ENCODE measurements at places on chromosomes 5 and 9. TPM values are rescaled to one million over a fixed set of nuclear protein-coding genes. Genes with fewer than 3 reads are reported as not detected.

DNA sequence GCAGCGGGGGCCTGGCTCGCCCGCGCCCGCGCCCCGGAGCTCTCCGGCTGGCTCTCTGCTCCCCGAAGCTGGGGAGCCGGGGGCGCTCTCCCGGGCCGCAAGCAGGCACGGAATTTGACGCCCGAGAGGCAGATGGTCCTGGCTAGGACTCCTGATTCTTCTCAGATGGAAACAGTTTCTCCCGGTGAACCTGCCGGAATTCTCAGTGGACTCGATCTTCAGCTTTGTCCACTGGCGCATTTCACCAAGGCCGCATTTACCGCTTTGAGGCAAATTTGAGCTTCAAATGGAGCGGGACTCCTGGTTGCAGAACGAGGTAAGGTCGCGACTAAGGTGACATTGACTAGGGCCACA is 305.7 kb upstream of the KCNN2 start:
- DNase-seq = no peak

DNA sequence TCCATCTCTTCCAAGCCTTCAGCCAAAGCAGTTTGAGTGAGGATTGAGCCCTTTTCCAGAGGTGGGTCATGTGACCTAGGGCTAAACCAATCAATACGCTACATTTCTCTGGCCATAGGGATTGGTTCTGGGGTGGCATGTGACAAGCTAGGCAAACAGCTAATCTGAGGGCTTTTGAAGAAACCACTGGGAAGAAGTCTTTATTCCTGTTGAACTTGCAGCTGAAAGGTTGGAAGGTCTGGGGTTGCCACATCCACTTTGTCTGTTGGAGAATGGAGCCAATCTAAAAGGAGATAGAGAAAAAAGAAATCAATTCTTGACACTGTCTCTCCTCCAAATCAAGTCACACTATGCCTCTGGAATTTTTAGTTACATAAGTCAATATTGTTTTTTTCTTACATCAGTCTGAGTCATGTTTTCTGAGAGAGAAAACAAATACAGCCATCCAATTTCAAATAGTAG is 637.8 kb upstream of the WWC1 start:
- no peak for DNase-seq

DNA sequence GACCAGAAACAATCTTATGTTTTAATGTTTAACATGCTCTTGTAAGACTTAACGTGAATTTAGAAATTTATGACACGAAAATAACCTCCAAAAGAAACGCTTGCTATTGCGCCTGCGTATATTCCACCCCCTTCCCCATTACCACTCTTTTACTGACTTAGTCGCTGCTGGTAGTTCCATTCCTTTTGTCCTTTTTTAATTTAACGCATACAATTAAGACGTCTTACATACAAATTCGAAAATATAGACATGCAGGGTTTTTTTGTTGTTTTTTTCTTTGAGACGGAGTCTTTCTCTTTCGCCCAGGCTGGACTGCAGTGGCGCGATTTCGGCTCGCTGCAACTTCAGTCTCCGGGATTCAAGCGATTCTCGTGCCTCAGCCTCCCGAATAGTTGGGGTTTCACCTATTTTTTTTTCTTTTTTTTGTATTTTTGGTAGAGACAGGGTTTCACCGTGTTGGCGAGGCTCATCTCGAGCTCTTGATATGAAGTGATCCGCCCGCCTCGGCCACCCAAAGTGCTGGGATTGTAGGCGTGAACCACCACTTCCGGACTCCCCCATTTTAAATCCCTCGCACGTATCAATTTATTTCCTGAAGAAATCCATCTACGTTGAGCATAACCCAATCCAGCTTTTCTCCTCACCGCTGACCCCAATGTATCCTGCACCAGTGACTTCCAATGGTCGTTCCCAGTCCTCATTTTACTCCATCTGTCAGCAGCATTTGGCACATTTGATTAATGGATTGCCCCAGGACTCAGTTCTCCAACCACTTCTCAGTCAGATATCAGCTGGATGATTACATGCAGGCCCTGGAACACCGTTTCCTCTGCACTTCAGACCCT is 684 bp upstream of the MED7 start:
- DNase-seq = peak; percentile 76

DNA sequence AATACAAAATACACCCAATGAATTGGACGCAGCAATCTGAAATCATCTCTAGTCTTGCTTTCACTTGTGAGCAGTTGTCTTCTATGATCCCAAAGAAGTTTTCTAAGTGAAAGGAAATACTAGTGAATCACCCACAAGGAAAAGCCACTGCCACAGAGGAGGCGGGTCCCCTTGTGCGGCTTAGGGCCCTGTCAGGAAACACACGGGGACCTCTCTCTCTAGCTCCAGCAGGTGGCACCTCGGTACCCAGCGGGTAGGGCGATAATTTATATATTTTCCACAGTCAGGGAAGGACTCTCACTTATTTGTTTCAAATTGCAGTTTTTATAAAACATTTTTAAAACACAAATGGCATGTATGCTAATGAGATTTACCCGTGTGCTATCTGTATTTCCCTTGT is 417.1 kb downstream of the KDM4C start:
- DNase-seq = no peak

GRCh38 chr5:145124806-145125205 is 710.3 kb downstream of the PRELID2 start:
- no peak for DNase-seq

GRCh38 chr5:67287510-67288268 is 91.1 kb upstream of the CD180 start:
- no peak for DNase-seq

DNA sequence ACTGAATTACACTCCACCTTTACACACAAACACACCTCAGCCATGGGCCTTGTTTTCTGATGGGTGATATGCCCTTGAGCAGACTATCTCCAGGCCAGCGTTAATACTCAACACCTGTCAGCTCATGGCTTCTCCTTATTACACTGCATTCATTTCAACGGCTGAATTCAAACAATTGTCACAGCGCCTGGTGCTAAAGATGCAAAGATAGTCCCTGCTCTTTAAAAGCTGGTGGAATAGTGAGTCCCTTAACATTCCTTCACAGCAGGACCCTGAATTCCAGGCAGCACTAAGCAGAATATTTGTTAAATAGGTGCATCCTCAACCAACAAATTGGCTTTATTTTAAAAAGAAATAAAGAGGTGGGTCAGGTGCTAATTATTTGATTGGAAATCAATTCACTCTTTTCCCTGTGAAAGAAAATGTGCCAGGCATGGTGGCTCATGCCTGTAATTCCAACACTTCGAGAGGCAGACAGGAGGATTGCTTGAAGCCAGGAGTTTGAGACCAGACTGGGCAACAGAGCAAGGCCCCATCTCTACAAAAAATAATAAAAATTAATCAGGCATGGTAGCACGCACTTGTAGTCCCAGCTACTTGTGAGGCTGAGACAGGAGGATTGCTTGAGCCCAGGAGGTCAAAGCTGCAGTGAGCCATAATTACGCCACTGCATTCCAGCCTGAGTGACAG is 155.7 kb upstream of the EFNA5 start:
- DNase-seq = no peak

DNA sequence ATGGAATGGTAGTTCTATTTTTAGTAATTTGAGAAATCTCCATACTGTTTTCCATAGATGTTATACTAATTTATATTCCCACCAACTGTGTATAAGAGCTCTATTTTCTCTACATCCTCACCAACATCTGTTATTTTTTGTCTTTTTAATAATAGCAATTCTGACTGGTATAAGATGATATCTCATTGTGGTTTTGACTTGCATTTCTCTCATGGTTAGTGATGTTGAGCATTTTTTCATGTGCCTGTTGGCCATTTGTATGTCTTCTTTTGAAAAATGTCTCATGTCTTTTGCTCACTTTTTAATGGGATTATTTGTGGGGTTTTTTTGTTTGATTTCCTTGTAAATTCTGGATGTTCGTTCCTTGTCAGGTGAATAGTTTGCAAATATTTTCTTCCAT is 154.4 kb downstream of the ZSWIM6 start:
- no peak for DNase-seq

GRCh38 chr5:173229382-173229959 is 5.5 kb downstream of the NKX2-5 start:
- DNase-seq = no peak

GRCh38 chr9:13728917-13729811 is 449.7 kb upstream of the MPDZ start:
- no peak for DNase-seq

DNA sequence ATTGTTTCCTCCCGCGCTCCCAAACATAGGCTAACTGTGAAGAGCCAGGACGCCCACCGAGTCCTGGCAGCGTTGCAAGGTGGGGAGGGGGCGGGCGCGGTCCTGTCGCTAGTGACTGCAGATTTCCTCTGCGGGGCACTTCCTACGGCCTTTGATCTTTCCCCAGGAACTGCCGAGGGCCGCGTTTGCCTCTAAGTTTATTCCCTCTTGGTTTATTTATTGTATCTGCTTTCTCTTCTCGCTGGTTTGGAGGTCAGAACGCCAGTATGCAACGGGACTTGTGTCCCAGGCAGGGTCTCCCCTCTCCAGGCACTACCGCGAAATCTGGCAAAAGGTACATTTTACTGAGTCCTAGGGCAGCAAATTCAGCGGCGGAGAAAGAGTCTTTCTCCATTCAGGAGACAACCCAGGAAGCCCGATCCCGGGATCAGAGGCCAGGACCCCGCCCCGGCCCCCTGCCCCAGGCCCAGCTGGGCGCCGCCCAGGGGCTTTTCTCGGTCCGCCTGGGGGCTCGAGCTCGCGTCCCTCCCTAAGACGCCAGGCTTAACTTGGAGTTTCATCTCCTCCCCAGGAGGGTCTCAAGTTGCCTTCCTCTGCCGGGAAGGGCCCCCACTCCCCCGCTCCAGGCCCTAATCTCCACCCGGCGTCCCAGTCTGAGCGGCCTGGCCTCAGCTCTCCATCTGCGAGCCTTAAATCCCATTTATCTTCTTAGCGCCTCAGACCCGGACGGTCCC is 884 bp upstream of the EGFLAM start:
- no peak for DNase-seq

- no peak for DNase-seq
Observed at GRCh38 chr9:97630591-97630990, 2.6 kb downstream of the TSTD2 start.

- no peak for DNase-seq
Observed at GRCh38 chr9:129273941-129274684, 96.1 kb upstream of the IER5L start.

DNA sequence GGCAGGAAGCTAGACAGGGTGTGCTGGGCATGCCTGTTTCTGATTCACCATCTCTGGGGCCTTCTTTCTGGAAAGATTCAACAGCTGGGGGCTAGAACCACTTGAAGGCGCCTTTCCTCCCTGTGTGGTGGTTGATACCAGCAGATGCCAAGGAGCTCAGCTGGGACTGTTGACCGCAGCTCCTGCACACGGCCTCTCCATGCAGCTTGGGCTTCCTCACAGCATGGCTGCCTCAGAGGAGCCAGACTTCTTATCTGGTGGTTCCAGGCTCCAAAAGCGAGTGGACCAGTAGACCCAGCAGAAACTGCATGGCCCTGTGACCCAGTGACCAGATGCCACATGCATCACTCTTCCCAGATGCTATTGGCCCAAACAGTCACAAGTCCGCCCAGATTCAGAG is 74.7 kb upstream of the COL5A1 start:
- no peak for DNase-seq

DNA sequence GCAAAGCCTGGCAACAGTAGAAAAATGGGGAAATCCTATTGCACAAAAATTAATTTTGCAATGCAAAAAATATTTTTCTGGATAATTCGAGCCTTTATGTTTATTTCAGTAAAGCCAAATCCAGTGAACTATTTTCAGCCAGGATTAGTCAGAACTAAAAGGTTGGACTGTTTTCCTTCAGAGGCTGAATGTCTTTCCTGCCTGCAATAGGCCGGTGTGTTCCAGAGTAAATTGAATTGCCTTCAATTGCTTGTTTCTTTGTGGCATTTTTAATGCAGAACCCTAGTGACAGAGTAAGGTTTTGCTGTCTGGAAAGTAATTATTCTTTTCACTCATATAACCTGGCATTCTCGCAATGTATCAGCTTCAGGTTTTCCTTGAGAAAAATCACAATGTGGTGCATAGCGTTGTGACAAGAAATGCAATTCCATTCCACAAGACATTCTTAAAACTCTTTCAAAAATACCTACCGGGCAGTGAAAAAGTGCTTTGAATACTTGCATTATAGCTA is 183.7 kb downstream of the GLIS3 start:
- DNase-seq = no peak

DNA sequence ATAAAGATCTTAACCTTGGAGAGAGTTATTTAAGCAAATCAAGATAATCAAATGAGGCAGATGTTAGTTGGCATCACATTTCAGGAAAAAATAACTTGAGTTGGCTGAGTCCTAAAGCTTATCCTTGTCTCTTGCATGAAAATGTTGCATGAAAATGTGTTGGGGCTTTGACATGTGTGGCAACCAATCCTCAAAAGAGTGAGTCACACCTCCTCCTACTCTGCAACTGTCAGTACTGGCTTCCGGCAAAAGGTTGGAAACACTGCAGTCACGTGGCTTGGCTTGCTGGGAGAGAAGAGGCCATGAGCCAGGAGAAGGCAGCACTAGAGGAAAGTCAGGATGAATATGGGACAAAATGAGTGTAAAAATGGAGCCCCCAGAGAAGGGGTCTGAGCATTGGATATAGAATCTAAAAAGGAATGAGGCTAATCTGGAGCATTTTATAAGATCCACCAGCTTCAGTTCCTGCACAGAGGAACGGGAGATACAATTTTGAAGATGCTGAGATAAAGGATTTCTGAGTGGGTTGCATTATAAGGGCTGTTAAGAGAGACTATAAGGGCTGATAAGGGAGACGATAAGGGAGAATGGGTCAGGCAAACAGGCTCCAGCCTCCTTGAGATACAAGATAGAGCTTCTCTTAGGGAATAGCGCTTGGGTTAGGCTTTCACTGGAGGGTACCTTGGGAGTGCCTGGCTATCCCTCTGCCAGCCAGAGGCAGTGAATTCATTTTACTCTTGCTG is 43.1 kb downstream of the SPATA31D1 start:
- DNase-seq = no peak

DNA sequence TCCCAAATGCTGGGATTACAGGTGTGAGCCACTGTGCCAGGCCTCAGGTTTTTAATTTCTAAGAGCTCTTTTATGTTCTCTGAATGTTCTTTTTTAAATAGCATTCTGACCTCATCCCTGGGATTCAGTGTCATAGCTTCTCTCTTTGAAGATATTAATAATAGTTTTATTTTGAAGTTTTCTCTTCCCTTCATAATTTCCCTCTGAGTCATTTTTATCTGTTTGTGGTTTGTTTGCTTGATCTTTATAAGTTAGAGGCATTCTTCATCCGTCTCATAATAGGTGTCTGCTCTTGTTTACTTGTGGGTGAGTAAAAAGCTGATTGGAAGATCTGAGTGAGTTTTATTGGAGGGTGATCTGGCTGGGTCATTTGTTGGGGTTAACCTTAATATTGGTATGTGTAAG is 12.5 kb upstream of the MAMDC2 start:
- DNase-seq = no peak

DNA sequence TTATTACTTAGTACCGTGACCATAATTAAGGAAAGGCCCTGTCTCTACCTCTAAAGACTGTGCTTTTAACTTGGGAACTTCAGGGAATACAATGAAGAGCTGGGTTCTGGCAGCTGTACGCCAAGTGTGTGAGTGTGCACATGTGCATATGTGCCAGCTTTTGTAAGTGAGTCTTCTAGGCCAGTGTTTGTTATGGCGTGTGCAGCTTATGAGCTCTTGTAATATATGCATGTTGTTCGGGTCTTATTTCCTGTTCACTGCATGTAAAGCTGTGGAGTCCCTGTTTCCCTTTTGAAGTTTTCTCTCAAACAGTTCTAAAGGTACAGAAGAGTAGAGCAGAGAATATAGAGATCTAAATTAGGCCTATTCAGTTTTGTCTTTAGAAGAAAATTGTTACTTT is 30.5 kb downstream of the TGFBR1 start:
- no peak for DNase-seq

Gene TUSC1
- not detected for total RNA-seq

Gene PPP2R2B
- 7.0 TPM for total RNA-seq

Gene SHISAL2B
- not detected for total RNA-seq

Gene DOK3
- 1.1 TPM for total RNA-seq

Gene FGF10
- not detected for total RNA-seq

Gene ELAVL2
- total RNA-seq = not detected

Gene SNCAIP
- not detected for total RNA-seq

All from CD8-positive, alpha-beta T cell (primary cell).